ENCODE measurements at places on chromosomes 7 and 10.

- DNase-seq = no peak
Observed at GRCh38 chr10:49011756-49012155, 72.1 kb upstream of the LRRC18 start.

- DNase-seq = no peak
Observed at GRCh38 chr10:106396192-106396591, 768.3 kb downstream of the SORCS1 start.

DNA sequence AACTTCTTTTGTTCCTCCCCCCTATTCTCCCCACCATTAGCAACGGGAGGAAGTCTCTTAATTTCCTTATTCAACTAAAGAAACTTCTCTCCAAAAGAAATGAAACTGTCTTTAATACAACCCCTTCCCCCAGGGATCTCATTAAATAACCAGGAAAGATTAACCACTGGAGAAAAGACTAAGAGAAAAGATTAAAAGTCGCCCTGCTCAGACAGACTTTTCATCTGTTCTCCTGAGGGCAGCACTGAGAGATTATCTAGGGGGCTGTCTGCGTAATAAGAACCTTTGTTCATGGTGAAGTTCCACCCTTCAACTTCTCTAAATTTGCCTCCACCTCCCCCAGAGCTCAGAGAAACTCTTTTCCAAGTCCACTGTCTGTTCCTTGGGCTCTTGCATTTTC lies 105.5 kb downstream of the HGF start:
- no peak for DNase-seq

DNA sequence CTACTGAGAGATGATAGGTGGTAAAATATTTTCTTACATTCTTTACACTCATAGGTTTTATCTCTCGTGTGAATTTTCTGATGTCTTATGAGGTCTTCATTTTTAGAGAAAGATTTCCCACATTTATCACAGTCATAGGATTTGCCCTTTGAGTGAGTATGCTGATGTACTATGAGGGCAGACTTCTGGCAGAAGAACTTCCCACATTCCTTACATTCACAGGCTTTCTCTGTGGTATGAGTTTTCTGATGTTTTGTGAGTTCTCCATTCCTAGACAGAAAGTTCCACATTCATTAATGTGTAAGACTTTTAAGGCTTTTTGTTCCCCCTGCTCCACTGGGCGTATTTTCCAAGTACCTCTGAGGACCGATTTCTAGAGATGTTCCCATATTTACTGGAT lies 23.5 kb downstream of the ZNF25 start:
- DNase-seq = no peak

GRCh38 chr7:15554081-15554480 lies 7.7 kb downstream of the AGMO start:
- no peak for DNase-seq

- DNase-seq = no peak
Observed at GRCh38 chr7:48113275-48113674, 24.2 kb downstream of the UPP1 start.

GRCh38 chr10:62306663-62307062 lies 38.0 kb upstream of the RTKN2 start:
- DNase-seq = no peak

DNA sequence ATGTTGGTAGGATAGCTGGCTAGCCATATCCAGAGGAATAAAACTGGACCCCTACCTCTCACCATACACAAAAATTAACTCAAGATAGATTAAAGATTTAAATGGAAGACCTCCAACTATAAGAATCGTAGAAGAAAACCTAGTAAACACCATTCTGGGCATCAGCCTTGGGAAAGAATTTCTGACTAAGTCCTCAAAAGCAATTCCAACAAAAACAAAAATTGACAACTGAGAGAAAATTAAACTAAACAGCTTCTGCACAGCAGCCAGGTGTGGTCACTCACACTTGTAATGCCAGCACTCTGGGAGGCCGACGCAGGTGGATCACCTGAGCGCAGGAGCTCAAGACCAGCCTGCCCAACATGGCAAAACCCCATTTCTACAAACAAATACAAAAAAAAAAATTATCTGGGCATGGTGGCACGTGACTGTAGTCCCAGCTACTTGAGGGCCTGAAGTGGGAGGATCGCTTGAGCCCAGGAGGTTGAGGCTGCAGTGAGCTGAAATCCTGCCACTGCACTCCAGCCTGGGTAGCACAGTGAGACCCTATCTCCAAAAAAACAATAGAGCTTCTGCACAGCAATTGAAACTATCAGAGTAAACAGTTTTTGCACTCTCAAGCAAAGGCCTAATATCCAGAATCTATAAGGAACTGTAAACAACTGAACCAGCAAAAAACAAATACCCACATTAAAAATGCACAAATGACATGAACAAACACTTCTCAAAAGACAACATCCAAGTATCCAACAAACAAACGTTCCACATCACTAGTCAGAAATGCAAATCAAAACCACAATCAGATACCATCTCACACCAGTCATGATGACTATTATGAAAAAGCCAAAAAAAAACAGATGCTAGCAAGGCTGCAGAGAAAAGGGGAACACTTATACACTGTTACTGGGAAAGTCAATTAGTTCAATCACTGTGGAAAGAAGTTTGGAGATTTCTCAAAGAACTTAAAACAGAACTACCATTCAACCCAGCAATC lies 4.8 kb downstream of the CRPPA start:
- DNase-seq = no peak

- no peak for DNase-seq
Observed at GRCh38 chr7:143494622-143495021, 16.9 kb downstream of the TAS2R41 start.

DNA sequence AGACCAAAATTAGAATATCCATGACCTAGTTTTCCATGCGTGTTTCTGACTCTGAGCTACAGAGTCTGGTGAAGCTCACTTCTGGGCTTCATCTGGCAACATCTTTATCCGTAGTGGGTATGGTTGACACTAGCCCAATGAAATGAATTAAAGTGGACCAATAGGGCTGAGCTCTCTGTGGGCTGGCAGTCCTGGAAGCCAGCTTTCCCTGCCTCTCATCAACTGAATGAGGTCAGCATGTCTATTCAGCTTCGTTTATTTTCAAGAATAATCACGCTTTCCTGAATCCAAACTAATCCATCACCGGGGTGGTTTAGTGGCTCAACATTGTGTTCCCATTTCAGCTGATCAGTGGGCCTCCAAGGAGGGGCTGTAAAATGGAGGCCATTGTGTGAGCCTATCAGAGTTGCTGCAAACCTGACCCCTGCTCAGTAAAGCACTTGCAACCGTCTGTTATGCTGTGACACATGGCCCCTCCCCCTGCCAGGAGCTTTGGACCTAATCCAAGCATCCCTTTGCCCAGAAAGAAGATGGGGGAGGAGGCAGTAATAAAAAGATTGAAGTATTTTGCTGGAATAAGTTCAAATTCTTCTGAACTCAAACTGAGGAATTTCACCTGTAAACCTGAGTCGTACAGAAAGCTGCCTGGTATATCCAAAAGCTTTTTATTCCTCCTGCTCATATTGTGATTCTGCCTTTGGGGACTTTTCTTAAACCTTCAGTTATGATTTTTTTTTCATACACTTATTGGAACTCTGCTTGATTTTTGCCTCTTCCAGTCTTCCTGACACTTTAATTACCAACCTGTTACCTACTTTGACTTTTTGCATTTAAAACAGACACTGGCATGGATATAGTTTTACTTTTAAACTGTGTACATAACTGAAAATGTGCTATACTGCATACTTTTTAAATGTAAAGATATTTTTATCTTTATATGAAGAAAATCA lies 35.5 kb downstream of the CAV1 start:
- DNase-seq = no peak

- DNase-seq = no peak
Observed at GRCh38 chr7:66640802-66641525, 12.3 kb downstream of the KCTD7 start.

- DNase-seq = no peak
Observed at GRCh38 chr7:26293569-26294308, 2.1 kb downstream of the SNX10 start.

DNA sequence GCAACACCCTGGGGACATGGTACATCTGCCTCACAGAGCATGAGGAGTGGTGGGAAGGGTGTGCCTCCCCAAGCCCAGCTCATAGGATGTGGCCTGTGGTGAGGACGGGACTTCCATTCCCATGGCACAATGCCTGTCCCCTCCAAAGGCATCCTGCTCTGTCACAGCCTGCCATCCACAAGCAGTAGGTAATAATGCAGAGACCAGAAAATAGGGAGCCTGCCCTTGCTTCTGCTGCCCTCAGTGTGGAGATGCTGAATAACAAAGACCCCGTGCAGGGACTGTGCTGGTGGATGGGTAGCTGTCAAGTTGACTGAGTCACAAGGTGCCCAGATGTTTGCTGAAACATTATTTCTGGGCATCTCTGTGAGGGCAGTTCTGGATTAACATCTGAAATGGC lies 199.9 kb upstream of the GRB10 start:
- no peak for DNase-seq
